ENCODE measurements at places on chromosomes 6 and 20.

DNA sequence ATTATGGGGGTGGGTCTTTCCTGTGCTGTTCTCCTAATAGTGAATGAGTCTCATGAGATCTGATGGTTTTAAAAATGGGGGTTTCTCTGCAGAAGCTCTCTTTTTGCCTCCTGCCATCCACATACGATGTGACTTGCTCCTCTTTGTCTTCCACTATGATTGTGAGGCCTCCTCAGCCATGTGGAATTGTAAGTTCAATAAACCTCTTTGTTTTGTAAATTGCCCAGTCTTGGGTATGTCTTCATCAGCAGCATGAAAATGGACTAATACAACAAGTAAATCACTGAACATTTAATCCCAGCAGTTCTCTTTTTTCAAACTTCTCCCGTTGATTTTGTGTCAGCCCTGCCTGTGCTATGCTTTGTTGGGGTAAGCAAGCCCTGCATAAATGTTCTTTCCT lies 95.2 kb downstream of the FAM217A start:
- DNase-seq = no peak

GRCh38 chr6:101663100-101663499 lies 269.6 kb downstream of the GRIK2 start:
- no peak for DNase-seq

DNA sequence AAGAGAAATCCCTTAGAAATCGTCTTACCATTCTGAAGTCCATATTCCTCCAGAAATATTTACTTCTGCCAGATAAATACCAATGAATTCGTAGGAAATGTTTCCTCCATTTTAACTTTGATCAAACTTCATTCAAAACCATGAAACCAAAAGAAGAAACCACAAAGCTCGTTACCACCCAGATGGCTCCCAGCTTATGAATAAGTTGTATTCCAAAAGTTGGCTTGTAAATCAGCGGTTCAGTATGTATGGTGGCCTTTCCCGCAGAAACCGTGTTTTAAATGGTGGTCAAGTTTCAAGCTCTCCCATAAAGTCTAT lies 73.6 kb upstream of the RIPOR2 start:
- no peak for DNase-seq

DNA sequence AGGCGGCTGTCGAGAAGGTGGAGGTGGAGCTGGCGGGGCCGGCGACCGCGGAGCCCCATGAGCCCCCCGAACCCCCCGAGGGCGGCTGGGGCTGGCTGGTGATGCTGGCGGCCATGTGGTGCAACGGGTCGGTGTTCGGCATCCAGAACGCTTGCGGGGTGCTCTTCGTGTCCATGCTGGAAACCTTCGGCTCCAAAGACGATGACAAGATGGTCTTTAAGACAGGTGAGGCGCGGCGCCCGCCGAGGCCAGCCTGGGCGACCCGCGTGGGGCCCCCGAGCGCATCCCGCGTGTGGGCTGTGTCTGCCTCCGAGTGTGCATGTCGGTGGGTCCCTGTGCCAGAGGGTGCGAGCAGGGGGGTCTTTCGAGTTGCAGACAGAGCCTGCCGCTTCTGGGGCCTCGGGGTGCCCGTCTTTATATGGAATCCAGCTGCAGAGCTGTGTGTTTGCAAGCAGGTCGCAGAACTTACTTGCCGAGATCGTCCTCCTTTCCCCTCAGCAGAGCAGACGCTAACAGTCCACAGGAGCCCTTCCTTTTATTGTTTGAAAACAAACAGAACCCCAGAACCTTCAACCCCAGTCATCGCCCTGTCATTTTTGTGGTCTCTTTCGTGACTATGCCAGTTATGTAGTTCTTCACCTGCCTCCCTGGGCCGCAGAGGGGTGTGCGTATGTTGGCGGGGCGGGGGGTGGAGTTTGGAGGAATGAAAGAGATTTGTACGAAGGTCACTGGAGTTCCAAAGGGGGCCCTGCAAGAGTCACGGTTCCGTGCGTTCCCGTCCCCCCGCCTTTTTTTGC lies 766 bp downstream of the SLC16A10 start:
- DNase-seq = no peak

- no peak for DNase-seq
Observed at GRCh38 chr20:58755062-58755697, 62.6 kb downstream of the NPEPL1 start.

- peak; percentile 55 for DNase-seq
Observed at GRCh38 chr6:113690281-113691259, 166.6 kb upstream of the MARCKS start.

GRCh38 chr6:48567016-48567415 lies 456.0 kb upstream of the PTCHD4 start:
- DNase-seq = no peak

GRCh38 chr6:39594285-39594684 lies 130.9 kb downstream of the KIF6 start:
- no peak for DNase-seq

GRCh38 chr6:169250660-169251059 lies 3.0 kb downstream of the THBS2 start:
- no peak for DNase-seq

- no peak for DNase-seq
Observed at GRCh38 chr20:6384956-6385486, 262.2 kb upstream of the FERMT1 start.

- DNase-seq = no peak
Observed at GRCh38 chr6:24069526-24069925, 56.5 kb upstream of the NRSN1 start.

DNA sequence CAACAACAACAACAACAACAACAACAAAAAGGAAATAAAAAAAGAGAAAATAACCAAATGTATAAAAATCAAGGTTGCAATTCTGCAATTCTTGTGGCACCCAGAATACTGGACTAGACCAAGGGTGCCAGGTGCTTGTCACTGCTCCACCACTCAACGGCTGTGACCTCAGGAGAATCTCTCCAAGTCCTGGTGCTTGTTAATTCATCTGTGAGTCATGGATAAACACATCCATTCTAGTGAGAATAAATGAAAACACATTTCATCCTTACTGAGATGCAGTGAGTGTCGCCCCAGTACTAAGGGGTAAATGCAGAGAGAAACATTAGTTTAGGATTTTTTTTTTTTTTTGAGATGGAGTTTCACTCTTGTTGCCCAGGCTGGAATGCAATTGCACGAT lies 32.0 kb downstream of the HLA-C start:
- no peak for DNase-seq

GRCh38 chr6:158635427-158636073 lies 9.0 kb downstream of the DYNLT1 start:
- no peak for DNase-seq

DNA sequence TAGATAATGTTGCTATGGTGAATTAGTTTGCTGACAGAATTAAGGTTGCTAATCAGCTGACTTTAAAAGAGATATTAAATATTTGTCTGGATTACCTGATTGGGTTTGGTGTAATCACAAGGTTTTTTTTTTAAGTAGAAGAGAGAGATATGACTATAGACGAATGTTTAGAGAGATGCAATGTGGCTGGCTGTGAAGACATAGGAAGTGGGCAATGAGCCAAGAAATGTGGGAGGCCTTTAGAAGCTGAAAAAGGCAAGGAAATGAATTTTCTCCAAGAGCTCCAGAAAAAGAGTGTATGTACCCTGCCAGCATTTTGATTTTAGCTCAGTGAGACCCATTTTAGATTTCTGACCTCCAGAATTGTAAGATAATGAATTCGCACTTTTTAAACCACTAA lies 598.3 kb downstream of the PKHD1 start:
- DNase-seq = no peak

- DNase-seq = no peak
Observed at GRCh38 chr6:118918329-118918725, 16.6 kb downstream of the MCM9 start.

- peak; percentile 59 for DNase-seq
Observed at GRCh38 chr20:39268981-39269461, 306.9 kb downstream of the DHX35 start.

- no peak for DNase-seq
Observed at GRCh38 chr6:85669735-85670194, 27.1 kb upstream of the SYNCRIP start.

GRCh38 chr20:45416917-45417316 lies 976 bp downstream of the PIGT start:
- DNase-seq = no peak

GRCh38 chr6:136520517-136520916 lies 29.7 kb downstream of the MAP7 start:
- DNase-seq = no peak

GRCh38 chr6:138882369-138883017 lies 86.6 kb downstream of the ECT2L start:
- no peak for DNase-seq

- DNase-seq = no peak
Observed at GRCh38 chr6:79797163-79797764, 150.1 kb downstream of the ELOVL4 start.

GRCh38 chr6:54002116-54002515 lies 109.1 kb upstream of the MLIP start:
- DNase-seq = no peak

DNA sequence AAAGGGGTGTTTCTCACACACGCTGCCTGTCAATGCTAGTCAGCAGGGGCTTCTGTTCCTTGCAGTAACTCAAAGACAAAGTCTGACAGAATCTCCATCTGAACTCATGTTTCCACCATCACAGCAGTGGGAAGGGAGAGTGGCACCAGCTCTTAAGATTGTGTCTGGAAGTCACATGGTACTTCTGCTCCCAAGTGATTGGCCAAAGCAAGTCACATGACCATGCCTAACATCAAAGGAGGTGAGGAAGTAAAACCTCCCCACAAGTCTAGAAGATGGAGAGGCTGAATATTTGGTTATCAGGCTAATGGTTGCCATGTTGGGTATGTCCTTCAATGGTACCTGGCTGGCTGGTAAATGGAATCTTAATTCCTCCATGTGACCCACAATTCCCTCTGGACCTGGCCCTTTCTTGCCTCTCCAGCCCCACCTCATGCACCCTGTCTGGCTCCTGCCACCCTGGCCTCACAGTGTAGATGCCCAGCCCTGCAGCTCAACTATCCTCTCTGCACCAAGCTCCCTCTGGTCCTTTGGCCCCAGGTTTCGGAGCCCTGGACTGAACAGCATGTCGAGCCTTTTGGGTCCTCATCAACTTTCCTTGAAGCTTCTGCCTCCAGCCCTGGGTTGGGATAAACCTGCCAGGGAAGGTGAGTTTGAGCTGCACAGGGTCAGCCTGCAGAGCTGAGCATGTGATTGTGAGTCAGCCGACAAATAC lies 51.0 kb upstream of the PMEPA1 start:
- no peak for DNase-seq

GRCh38 chr20:58959652-58960051 lies 21.4 kb upstream of the NELFCD start:
- no peak for DNase-seq

DNA sequence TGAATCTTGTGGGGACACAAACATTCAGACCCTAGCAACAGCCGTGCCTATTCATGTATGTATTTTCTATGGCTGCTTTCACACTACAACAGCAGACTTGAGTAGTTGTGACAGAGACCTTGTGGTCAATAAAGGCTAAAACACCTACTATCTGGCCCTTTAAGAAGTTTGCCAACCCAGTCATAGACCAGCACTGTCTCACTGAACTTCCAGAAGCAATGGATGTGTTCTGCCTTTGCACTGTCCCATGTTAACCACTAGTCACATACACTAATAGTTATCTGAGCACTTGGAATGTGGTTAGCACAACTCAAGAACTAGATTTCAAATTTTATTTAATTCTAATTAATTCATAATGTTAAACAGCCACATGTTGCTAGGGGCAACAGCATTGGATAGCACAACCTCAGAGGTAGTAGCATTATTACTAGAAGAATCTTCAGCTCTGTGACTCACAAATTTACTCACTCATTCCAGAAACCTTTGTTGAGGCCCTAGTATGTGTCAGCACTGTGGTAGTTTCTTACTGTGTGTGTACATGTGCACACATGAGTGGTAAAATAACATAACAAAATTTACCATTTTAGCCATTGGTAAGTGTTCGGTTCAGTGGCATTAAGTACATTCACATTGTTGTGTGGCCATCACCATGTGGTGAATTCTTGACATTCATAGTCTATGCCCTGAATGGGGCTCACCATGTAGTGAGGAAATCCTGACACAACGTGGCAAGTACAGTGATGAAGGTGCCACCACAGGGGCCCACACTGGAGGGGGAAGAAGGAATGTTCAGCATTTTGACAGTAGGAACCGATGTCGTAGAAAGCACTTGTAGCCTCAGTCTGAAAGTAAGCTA lies 107.3 kb downstream of the CEP57L1 start:
- no peak for DNase-seq

DNA sequence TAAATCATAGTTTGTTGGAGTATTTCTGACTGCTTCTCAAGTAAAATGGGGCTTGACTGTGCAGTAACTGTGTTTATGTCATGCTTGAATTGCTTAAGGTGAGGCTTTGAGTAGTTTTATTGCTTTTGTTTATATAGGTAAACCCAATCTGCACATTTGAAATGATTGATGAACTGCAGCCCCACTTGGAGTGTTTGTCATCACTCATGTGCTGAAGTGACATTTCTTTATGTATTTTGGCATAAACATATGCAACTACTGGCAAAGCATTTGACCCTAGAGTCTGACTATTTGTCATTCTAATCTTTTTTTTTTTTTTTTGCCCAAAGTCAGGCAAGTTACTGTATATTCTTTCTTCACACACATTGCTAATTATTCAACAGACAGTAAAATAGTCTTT lies 491.4 kb upstream of the POU3F2 start:
- DNase-seq = no peak

- DNase-seq = no peak
Observed at GRCh38 chr20:19000078-19000477, 186.5 kb downstream of the SCP2D1 start.

DNA sequence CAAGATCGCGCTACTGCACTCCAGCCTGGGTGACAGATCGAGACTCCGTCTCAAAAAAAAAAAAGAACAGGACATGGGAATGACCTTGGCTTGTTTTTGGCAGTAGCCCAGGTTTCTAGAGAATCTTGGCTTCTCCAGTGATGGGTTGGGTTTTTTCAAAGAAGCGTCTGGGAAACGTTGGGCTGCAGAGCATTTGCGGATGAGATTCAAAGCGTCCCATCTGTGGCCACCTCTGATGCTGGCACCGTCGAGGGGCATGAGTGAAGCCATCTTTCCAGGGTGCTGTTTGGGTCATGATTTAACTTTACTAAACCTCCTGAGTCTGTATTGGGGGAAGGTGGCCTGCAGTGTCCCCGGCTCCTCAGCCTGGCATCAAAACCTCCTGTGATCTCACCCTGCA lies 43.2 kb upstream of the SRF start:
- DNase-seq = no peak

DNA sequence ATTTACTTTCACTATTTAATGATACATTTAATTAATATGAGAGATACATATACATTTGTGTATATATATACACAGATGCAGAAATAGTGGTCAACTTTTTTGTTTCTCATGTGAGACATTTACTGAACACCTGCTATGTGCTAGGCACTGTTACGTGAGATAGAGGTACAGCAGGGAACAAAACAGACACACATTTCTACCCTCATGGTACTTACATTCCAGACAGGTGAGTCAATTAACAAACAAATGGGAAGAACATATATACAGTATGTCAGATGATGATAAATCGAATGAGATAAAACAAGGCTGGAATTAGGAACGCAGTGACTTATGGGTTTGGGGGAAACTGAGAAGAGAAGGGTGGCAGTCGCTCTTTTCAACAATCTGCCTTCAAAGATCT lies 5.1 kb downstream of the TFB1M start:
- DNase-seq = no peak

Data from T47D (cell line).